ENCODE measurements at places on chromosomes 2 and 18.

GRCh38 chr2:124450481-124450880 lies 425.4 kb downstream of the CNTNAP5 start:
- DNase-seq: no peak

DNA sequence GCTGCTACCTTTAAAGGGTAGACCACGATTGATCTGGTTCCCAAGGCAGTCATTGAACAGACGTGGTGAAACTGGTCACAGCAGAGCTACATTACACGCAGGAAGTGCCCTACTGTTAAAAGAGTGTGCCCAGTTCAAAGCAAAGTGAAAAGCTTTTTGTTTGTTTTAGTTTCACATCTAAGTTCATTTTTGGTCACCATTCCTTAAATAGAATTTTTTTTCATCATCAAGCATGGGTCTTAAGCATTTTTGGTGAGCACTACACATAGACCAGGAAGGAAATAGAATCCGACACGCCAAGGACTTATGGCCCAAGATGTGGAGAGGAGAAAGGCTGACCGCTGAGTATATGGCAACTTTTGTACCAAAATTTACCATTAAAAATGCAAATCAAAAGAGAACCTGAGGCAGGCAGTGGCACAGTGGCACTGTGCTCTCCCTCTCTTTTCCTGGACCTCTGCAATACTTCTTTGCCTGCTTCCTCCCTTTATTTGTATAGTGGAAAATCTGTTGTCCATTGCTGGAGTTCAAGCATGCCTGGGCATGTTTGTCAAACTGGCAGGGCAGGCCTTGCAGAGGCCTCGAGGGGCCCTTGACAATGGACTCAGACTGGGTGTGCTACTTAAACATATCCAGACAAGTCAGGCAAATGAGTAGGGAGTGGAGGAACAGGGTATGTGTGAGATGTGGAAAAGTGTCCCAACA lies 42.6 kb upstream of the HNRNPA3 start:
- DNase-seq: no peak

DNA sequence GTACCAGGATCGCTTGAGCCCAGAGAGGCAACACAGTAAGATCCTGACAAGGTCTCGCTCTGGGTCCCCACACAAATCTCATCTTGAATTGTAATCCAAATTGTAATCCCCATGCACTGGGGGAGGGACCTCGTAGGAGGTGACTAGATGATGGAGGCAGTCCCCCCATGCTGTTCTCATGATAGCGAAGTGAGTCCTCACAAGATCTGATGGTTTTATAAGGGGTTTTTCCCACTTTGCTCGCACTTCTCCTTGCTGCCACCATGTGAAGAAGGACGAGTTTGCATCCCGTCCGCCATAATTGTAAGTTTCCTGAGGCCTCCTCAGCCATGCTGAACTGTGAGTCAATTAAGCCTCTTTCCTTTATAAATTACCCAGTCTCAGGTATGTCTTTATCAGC lies 46.0 kb upstream of the SERTAD2 start:
- DNase-seq: no peak

DNA sequence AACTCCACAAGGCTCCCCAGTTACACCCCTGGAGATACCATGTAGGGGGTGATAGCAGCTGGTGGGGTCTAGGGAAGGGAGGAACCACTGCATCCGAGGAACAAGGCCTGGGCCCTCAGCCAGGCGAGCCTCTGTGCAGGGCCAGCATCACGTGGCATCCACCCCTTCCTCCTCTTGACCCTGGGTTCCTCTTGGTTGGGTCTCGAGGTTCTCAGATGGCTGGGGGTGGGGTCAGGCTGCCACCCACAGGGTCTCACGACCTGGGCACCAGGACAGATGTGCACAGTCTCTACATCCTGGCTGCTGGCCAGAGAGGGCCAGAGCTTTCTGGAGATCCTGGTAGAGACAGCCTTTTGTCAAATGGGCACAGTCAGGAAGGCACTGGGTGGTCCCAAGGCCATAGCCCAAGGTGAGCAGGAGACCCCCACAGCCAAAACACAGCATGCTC lies 10.4 kb downstream of the HS6ST1 start:
- no peak for DNase-seq

- no peak for DNase-seq
Measured at GRCh38 chr18:2903006-2903405, 56.2 kb downstream of the EMILIN2 start.

GRCh38 chr2:171271971-171272436 lies 111.3 kb upstream of the TLK1 start:
- DNase-seq: peak; percentile 85

DNA sequence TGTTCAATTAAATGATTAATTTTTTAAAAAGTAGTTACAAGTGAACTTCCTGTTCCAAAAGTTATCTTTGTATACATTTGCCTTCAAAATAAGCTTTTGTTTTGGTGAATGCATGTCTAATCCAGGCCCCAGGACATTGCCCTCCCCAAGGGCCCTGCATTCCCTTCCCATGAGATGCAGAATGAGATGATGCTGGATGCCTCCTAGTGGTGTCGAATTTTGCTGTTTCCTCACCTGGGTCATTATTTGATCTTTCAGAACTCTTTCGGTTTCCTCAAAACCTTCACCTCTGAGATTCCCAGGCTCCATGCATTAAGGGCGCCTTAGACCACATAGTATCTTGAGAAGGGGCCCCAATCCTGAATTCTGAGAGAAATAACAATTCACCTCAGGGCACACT lies 728.8 kb downstream of the CNTNAP5 start:
- no peak for DNase-seq

DNA sequence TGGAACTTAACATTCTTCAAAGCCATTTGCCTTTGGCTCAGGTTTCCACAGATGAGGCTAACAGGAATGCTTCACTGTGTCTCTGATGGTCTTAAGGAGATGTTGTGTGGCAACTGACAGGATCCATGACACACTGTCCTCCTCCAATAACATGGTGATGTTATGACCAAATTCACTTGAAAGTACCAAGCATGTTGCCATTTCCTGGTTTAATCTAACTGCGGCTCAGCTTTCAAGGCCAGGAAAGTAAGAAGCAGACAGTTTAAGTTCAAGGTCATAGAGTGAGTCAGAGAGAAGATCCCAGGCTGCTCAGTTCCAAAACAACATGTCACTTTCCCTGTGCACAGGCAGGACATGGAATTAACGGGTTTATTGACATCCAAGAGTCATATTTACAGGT lies 513.6 kb downstream of the STK39 start:
- DNase-seq: no peak

GRCh38 chr18:40531051-40531450 lies 1424.0 kb upstream of the PIK3C3 start:
- DNase-seq: no peak

DNA sequence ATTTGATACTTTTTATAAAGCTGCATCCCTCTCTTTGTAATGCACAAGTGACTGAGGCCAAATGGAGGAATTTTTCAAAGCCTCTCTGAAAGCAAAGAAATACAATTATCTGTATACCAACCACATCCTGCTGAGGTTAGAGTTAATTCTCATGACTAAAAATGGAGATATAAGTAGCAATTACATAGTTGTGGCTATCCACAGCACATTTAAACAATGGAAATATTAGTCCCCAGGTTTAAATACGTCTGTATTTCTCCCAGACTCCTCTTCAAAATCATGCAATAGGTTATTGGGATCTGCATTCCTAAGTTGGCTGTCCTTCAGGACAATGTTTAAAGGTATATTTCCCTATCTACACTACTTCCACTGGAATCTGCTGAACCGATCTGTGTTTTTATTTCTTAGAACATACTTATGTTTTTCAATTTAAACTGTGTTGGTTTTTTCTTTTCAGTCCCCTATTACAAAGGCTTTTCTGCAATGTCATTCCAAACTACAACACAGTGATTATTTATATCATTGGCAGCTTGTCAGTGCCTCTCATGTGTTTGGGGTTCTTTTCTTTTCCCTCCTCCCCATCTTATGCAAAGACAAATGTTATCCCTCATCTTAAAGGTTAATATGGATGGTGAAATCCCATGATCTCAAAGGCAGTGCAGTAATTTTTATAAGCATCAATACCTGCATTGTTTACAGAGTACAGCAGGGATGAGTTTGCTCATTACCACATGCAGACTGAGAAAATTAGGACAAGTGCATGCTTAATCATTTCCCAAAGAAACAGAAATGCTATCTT lies 134.8 kb upstream of the FSHR start:
- no peak for DNase-seq

- no peak for DNase-seq
Measured at GRCh38 chr2:120667981-120668380, 67.7 kb upstream of the GLI2 start.

DNA sequence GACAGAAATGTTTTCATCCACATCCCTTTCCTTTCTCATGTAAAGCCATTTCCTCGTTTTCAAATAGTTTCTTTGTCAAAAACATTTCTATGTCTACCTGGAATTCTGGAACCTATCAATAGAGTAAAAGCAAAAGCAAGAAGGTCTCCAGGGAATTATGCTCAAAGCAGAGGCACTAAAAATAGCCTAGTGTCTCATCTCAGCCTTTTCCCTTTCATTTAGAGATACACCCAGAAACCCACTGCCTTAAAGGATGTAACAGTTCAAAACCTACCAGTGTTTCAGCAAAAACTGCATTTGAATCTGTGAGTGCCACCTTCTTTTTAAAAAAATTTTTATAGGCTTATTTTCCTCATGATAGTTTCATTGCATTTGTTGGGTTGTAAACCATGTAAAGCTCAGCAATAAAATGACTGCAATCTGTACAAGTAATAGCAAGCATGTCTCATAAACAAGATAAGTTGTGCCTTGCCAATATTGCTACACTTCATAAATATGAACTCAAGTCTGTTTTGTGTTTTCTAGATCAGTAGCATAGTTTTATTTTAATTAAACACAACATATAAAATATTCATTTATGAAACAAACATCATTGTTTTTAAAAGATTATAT lies 927.3 kb upstream of the ACVR2A start:
- no peak for DNase-seq

- DNase-seq: no peak
Measured at GRCh38 chr2:85307527-85307897, 20.3 kb downstream of the TGOLN2 start.

DNA sequence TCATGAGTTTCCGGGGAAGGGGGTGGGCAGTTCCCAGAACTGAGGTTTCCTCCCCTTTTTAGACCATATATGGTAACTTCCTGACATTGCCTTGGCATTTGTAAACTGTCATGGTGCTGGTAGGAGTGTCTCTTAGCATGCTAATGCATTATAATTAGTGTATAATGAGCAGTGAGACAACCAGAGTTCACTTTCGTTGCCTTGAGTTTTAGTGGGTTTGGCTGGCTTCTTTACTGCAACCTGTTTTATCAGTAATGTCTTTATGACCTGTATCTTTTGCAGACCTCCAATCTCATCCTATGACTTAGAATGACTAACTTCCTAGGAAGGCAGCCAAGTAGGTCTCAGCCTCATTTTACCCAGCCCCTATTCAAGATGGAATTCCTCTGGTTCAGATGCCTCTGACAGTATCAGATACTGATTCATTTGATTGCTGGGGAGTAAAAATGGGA lies 447.3 kb downstream of the XIRP2 start:
- peak; percentile 48 for DNase-seq

DNA sequence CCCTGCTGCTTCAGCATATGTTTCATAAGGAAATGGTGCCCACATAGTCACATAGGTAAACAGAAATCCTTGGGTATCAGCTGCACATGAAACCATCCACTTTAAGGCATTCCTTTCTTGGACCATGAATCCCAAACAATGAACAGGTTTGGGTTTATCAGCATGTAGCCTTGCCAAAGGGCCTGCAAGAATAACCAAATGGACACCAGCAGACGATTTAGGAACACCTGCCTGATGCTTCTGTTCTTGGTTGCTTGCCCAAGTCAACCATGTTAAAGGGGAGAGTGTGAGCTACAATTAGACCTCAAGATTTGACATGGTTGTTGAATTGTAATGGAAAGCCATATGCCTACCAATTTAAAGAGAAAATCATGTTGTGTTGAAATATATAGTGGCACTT lies 1342.7 kb upstream of the PIK3C3 start:
- DNase-seq: no peak

GRCh38 chr18:70165936-70166335 lies 39.6 kb downstream of the RTTN start:
- DNase-seq: no peak

DNA sequence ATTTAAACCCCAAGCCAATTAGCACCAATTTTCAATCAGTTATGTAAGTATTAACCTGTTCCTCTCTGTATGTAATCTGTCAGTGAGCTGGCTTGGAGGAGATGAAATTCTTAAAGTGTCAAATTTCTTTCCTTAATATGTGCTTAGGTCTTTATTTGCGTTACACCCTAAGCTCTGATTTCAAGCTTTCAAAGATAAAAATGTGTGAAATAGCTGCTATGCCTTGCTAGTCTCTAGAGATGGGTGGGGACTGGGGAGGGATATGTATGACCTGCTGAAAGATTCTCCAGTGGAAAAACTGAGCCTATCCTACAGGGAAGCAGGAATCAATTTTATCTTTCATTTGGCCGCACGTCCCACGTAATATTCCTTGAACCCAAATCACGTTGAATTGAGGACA lies 264.5 kb downstream of the RND3 start:
- no peak for DNase-seq

DNA sequence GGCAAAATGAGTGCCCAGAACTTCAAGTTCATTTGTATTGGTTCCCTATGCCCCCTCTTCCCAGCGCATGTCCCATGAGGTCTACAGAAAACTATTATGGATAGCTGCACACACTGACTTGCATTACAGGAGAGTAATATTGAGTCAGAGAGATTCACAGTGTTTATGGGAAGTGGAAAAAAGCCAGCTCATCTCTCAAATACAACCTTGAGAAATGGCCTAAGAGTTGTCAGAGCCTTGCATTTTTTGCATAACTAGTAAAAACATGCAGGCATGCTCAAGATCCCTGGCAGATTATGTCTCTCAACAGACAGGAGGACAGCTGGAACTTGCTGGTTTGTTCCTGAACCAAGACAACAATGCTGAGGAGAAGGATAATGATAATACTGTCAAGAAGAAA lies 1292.8 kb downstream of the DSC3 start:
- DNase-seq: no peak

- no peak for DNase-seq
Measured at GRCh38 chr2:179554639-179555386, 290.2 kb upstream of the SESTD1 start.

GRCh38 chr18:57859314-57859713 lies 56.2 kb upstream of the ATP8B1 start:
- DNase-seq: no peak

DNA sequence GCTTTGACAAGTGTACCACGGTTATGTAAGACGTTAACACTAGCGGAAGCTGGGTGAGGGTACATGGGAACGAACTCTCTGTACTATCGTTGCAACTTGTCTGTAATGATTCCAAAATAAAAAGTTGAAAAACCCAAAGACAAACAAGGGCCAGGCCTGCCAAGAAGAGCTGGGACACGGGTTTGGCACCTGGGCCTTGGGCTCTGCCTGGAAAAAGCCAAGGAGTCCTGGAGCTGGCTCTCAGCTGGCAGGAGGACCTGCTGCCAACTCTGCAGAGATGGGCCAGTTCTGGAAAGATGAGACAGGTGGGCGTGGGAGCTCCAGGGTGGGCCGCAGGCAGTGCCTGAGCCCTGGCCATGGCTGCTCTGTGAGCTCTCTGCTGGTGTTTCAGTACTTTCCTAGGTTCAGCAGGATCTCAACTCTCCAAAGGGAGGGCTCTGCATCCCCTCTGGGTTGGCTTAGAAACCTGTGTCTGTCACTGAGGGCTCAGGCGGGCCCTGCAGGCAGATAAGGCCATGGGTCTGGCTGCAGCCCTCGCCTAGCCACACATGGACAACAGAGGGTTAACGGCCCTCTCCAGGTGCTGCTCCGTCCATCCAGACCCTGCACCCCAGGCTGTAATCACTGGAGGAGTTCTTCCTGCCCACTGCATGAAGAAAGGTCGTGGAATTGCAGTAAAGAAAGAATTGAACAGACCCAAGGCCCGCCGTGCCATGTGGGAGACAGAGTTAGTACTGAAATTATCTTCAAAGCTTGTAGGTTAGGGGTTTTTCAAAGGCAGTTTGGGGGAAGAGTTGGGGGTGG lies 89.9 kb downstream of the RHOB start:
- no peak for DNase-seq
